COR-L47 (cell line): ENCODE measurements at places on chromosomes 5 and 9.

DNA sequence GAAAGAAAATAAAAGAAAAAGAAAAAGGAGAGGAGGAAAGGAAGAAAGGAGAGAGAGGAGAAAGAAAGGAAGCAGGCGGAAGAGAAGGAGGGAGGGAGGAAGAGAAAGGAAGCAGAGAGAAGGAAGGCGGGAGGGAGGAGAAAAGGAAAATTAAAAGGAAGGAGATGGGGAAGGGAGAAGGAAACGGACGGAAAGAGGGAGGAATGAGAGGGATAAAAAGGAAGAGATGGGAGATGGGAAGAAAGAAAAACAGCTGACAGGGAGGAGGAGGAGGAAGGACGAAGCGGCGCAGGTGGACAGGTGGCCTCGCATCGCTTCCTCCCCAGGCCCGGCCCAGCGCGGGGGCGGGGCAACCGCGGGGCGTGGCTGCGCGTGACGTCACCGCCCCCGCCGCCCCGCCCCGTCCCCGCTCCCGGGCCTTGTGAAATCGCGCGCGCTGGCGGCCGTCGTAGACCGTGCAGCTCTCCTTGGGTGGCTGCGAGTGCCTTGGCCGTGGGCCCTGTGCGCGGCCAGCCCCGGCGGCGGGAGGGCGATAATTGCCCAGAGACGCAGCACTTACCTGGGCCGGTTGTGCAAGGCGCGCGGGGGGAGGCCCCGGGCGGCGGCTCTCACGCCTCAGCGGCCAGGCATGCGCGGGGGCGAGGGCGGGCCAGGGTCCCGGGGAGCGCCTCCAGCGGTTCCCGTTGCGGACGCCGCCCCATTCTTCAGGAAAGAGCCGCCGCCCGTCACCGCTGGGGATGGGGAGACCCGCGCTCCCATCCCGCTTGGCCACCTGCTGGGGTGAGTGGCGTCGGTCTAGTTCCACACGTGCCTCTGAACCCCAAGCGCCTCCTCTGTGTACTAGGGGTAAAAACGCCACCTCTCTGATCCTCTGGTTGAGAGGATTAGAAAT lies 49.6 kb upstream of the FOXE1 start:
- peak; percentile 93 for DNase-seq

DNA sequence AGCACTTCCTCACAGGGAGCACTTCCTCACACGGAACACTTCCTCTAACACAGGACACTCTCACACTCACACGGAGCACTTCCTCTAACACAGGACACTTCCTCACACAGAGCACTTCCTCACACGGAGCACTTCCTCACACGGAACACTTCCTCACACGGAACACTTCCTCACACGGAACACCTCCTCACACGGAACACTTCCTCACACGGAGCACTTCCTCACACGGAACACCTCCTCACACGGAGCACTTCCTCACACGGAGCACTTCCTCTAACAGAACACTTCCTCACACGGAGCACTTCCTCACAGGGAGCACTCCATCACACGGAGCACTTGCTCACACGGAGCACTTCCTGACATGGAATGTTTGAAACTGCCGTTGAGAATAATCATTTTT lies 13.4 kb downstream of the POMT1 start:
- DNase-seq, result no peak

DNA sequence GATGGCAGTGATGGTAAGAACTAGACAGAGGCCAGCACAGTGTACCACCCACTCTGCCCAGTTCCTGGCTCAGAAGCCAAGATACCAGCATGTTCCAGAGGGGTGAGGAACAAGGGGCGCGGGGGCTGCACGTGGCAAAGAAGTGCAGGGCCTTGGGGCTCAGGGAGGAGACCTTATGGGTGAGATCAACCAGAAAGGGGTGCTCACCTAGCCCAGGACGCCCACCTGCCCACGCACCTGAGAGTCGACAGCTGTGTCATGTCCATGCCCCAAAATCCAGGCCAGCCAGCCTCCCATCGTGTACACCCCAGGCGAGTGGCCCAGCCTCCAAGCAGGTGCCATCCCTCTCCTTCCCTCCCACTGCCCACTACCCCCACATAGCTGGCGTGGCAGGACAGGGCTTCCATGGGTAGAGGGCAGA lies 34.9 kb downstream of the BICD2 start:
- no peak for DNase-seq

DNA sequence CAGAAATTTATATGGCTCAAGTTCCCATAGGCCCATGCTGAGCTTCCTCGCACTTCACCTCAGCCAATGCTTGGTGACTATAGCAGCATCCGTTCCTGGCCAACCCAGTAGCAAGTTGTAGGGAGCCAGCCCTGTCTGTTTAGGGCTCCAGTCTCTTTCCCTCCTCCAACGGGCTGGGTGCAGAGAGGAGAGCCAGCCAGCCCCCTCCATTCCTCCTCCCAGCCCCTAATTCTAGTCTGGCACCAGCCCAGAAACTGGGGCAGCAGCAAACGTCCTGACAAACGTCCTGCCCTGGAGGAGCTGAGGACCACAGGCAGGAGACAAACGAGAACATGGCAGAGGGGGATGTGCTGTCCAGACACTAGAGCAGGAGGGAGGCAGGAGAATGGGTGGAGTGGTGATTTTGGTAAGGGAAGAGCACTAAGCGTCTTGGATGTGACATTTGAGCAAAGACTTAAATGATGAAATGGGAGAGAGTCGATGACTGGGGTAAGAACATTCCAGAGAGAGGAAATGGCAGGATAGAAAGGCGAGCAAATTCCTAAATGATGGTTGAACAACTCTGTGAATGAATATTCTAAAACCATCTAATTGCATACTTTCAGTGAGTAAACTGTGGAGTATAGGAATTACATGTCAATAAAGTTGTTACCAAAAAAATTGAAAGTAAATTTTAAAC lies 222.5 kb upstream of the DAPK1 start:
- no peak for DNase-seq

DNA sequence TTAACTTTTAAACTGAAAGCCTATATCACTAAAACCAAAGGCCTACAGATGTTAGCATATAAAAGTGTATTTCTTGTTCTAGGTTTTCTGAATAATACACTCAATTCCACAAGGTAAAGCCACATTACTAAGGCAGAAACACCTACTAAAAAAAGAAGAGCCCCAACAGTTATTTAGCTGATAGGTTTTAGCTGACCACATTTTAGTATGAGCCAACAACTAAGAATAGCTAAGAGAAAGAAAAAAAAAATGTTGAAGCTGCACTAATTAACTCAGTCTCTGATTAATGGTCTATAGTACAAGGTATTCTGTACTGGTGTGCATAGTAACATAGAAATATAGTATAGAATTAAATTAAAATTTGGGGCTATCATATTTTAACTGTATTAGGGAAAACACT lies 23.5 kb downstream of the ZFR start:
- DNase-seq, result no peak

GRCh38 chr5:41009232-41009631 lies 61.9 kb downstream of the MROH2B start:
- no peak for DNase-seq

- peak; percentile 86 for DNase-seq
These were observed 28.8 kb downstream of the EPB41L4A start for GRCh38 chr5:112390327-112390726.

GRCh38 chr9:136409557-136410455 lies 608 bp downstream of the ENTR1 start:
- DNase-seq, result peak; percentile 27

DNA sequence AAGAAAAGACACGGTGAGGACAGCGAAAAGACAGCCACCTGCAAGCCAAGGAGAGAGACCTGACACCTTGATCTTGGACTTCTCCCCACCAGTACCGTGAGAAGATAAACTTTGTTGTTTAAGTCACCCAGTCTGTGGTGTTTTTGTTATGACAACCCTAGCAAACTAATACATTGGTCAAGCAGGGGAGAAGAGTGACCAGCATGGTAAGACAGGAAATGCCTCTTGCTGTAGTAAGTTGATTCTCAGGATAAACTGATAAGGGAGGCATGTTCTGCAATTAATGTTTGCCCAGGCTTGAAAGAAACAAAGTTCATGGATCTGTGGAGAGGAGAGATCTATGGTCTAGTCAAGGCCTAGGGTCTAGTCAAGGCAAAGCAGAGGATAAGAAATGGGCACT lies 801.2 kb downstream of the MAT2B start:
- no peak for DNase-seq

DNA sequence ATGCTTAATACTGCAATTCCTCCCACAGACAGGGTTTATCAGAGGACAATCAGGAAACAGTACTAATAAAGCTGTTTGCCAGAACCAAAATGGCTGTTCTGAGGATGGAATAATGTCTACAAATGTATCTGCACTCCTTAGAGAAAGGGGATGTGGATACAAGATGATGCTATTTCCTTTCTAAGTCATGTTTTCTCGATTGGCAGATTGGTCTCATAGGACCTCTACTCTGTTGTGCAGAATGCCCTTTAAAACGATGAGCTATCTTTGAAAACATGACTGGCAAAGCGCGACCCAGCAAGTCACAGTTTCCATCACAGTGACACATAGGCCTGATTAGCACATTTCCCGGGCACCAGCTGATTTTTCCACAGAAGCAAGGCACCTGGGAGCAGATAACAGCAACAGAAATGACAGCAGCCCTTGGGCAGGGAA lies 54.0 kb downstream of the AOPEP start:
- no peak for DNase-seq

DNA sequence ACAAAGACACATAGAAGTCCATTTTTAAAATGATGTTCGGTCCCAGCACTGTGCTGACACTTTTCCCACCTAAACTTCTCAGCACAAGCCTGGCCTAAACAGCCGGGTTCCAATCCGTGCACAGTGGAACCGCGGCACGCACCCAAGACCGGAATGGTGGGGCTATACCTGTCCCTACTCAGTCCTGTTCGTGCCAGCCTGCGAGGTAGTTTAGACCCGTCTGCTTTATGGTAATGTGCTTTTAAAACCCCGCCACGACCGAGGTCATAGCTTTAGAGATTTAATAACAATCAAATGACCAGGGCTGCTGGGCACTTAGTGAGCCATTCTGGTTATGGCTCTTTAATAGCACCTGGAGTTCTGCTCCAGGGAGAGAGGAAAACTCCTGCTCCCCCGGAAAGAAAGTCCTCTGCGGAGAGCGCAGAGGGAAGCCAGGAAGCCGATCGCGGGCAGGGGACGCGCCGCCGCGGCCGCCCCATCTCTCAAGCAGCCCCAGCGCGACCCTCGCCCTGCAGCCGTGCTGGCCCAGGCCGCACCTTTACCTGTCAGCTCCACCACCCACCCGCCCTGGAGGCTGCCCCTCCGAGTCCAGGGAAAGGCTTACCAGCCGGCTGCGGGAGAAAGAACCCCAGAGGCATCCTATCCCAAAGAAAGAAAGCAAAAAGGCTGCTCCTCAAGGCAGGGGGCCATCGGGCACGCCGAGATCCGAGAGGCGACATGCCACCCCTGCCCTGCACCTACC lies 511 bp downstream of the ARL15 start:
- no peak for DNase-seq

DNA sequence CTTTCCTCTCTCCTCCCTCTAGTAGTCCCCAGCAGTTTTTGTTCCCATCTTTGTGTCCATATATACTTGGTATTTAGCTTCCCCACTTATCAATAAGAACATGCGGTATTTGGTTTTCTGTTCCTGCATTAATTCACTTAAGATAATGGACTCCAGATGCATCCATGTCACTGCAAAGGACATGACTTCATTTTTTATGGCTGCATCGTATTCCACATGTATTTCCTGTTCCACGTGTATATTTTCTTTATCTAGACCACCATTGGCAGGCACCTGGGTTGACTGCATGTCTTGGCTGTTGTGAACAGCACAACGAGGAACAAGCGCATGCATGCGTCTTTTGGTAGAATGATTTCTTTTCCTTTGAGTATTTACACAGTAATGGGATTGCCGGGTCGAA lies 6.2 kb downstream of the ZNF79 start:
- no peak for DNase-seq
